ENCODE measurements at places on chromosomes 6 and 20.

DNA sequence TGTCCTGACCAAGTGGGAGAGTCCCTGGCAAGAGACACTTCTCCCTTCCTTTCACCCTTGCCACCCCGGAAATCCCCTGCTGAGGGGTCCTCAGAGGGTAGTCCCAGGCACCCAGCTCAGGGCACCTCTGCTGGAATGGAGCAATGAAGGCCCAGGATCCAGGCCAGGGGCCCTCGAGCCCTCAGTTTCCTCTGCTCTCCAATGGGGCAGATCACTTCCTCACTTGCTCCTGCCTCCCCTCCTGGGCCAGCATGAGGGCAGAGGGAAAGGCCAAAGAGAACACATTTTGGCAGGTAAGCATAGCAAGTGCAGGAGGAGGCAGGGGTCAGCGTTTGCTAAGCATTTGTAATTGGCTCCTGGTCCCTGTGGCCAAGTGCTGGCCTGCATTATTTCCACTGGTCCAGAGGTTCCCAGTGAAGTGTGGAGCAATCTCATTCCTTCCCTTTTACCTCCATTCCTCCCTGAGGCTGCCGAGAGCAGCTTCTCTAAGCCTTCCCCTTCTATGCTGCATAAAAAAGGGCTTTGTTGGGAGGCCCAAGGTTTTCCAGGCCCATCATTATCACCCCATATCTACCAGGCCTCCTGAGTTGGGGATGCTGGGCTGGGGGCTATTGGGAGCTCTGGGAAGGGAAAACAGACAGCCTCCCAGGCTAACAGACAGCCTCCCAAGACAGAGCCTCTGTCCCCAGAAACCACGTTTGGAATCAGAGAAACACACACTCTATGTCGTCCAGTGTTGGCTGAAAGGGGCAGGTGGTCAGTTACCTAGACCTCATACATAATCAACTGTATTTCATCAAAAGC, 28.8 kb upstream of the VEGFA start:
- DNase-seq: no peak

- no peak for DNase-seq
Measured at GRCh38 chr20:54524849-54525248, 49.5 kb downstream of the DOK5 start.

GRCh38 chr6:25962149-25963127, at the start of gene TRIM38:
Gene TRIM38, plus strand, starts transcription at chr6:25962802. Its CDS starts 3,721 bp downstream, at chr6:25966523.
- peak; percentile 34 for DNase-seq

- DNase-seq: no peak
Measured at GRCh38 chr6:13485303-13485702, 2.1 kb downstream of the GFOD1 start.

DNA sequence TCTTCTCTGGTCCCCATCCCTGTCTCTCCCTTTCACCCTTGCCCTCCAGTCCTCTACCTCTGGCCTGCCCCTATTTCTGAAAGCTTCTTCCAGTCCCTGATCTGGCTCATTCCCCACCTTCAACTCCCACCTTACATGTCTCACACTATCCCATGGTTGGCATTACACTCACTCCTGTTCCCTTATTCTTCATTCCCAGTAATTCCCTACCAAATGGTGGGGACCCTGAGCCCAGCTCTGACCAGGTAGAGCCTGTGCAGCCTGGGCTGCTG, 6.4 kb downstream of the TP53INP2 start:
- DNase-seq: no peak
